ENCODE measurements at places on chromosomes 4 and X.

GRCh38 chr4:19636451-19636850 lies 615.3 kb upstream of the SLIT2 start:
- DNase-seq, result no peak

DNA sequence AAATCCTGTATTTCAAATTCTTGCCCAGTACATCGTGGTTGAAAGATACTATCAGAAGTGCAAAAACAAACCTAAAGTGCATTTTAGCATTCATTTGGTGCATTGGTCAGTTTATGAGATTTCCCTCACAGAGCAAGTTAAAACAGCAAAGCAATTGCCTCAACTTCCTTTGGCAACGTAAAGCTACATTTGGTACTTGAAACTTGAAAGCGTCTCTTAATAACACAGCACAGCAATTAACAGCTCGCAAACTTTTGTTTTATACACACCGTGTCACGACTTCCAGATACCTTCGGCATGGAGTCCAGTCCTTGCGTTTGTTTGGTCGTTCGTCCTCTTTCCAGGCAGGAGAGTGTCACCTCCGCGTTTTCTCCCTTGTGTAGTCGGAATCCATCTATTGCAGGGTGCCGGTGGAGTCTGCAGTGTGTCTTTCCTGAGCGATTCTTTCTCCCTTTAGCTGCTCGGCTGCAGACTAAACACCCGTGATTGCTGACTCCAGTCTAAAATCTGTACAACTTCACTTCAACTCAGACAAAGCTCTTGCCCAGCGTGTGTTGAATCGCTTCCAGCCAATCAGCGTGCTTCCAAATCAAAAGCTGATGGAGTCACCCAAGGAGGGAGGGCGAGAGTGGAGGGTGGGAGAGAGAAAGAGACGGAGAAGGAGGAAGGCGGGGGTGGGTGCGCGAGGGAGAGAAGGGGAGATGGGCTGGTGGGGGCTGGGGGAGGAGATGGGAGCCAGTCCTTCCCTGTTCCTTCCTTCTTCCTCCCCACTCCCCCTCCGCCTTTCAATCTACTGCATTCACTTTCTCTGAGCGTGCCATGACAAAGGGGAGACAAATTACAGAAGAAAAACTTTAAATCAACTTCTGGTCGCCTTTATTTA lies at the start of gene PCDH18:
Gene PCDH18 (minus strand): TSS at position 509 of the 883 bp plus-strand sequence. CDS start 406 bp downstream, at position 103.
- DNase-seq, result no peak

DNA sequence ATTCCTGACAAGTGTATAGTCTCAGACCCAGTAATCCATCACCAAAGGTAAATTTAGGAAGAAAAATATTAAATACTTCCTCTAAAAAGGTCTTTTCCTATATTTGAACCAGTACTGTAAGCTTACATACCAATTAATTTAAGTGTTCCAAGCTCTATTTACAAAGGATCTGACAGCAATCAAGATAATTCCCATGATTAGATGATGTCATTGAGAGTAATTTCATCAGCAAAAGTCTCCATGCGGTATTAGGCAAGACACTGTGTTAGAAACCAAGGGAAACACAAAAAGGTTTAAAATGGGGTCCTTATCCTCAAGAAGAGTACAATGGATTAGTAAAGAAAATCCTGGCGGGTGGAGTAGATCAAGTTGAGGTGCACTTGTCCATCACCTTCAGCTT lies 198.5 kb downstream of the PRDM5 start:
- DNase-seq, result no peak

- DNase-seq, result no peak
Measured at GRCh38 chr4:100189820-100190642, at the start of gene DDIT4L. TSS of gene DDIT4L (minus strand) at chr4:100190468. CDS start at chr4:100189983, 485 bp downstream.

DNA sequence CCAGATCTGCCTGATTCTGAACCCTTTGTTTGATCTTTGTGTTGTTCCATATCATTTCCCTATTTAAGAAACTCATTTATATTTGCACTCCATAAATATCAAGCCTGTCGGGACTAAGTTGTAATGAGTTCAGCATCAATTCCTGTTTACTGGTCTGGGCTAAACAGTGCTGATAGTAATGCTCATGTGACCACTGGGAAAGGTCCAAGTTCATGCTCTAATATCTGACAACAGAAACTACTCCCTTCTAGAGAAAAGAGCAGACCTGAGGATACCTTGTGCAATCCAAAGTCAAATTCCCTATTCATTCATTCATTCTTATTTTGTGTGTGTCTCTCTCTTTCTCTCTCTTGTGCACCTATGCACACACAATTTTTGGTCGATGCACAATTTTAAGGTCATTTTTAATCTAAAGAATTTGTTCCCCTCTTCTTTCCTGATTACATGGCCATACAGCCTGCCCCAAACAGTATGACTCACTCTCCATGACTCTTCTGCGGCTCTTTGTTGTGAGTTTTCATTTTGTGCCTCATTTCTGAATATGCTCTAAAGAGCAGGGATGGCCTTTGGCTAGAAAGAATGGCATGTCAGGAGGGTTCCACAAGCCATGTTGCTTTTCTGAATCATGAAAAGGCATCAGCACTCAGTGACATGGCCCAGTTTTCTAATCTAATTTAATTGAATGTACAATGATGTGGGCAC lies 664.3 kb downstream of the RPA4 start:
- no peak for DNase-seq

GRCh38 chrX:101429934-101430333 lies 21.9 kb downstream of the HNRNPH2 start:
- no peak for DNase-seq

DNA sequence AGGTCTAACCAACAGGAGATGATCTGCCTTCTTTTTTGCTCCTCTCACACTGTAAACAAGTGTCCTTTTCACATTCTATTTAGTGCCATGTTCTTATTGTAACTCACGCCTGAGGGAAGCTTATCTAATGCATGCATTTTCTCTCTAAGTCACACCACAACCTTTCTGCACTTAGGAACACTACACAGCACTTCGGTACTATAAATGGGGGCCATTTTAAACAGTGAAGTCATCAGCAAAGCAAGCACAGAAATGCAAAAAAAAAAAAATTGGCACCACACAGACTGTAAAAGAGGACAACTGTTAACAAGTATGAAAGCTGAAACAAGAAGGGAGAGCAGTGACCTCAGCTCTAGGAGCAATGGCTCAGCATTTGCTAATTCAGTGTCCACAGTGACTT lies 45.2 kb downstream of the PRSS12 start:
- no peak for DNase-seq

All from stimulated activated CD8-positive, alpha-beta memory T cell treated with anti-CD3 and anti-CD28 coated beads, Interleukin-2, amount 100 ng/mL, for 1 hour (primary cell).